Bladder microvascular endothelial cell (primary cell): ENCODE measurements at places on chromosomes 2 and 18. TPM values are rescaled to one million over a fixed set of nuclear protein-coding genes. Genes with fewer than 3 reads are reported as not detected.

Gene SNORC
- total RNA-seq = under 0.01 and 0.63 TPM in 2 replicates

Gene AKAIN1
- not detected in 2 replicates for total RNA-seq

Gene MGAT4A
- 23.8 and 25.7 TPM in 2 replicates for total RNA-seq

Gene THUMPD2
- 4.7 and 11.3 TPM in 2 replicates for total RNA-seq

Gene STARD6
- not detected in 2 replicates for total RNA-seq

Gene GAD1
- total RNA-seq = 0.16 and 0.38 TPM in 2 replicates

Gene RHOB
- 931 and 1,605 TPM in 2 replicates for total RNA-seq

Gene VWA3B
- not detected in 2 replicates for total RNA-seq

Gene TMEM247
- total RNA-seq = not detected in 2 replicates

Gene KLHL41
- under 0.01 and 0.13 TPM in 2 replicates for total RNA-seq

Gene ADRA2B
- 0.06 TPM in 1 of 2 replicates, not detected in the other for total RNA-seq

Gene RNF25
- total RNA-seq = 25.4 and 37.7 TPM in 2 replicates

Gene PTMA
- 903 and 1,986 TPM in 2 replicates for total RNA-seq

Gene SERPINB12
- total RNA-seq = not detected in 2 replicates

Gene KIAA2012
- not detected in 2 replicates for total RNA-seq

Gene PROC
- total RNA-seq = not detected in 2 replicates

Gene KATNAL2
- total RNA-seq = 0.76 and 1.5 TPM in 2 replicates

Gene TMEM237
- total RNA-seq = 13.6 and 46.9 TPM in 2 replicates

Gene MC4R
- total RNA-seq = not detected in 2 replicates

Gene PARD3B
- 3.2 and 41.0 TPM in 2 replicates for total RNA-seq

Gene NEURL3
- total RNA-seq = 0.32 and 2.0 TPM in 2 replicates

Gene ADNP2
- total RNA-seq = 8.3 and 13.6 TPM in 2 replicates

Gene CAVIN2
- total RNA-seq = 170 and 293 TPM in 2 replicates

Gene GALR1
- not detected in 2 replicates for total RNA-seq

Gene C2orf81
- total RNA-seq = 0.13 and 0.16 TPM in 2 replicates

Gene SP5
- total RNA-seq = not detected in 2 replicates

Gene POTEJ
- 0.16 and 0.63 TPM in 2 replicates for total RNA-seq

Gene TXNDC2
- not detected in 2 replicates for total RNA-seq

Gene RNF144A
- 13.3 and 13.9 TPM in 2 replicates for total RNA-seq

Gene SCN1A
- 0.06 TPM in 1 of 2 replicates, not detected in the other for total RNA-seq

Gene FAM136A
- total RNA-seq = 16.4 and 19.3 TPM in 2 replicates

Gene PLA2R1
- 6.5 and 37.4 TPM in 2 replicates for total RNA-seq

Gene UGT1A4
- not detected in 2 replicates for total RNA-seq

Gene PRKAG3
- not detected in 2 replicates for total RNA-seq

Gene FANCL
- 13.3 and 26.9 TPM in 2 replicates for total RNA-seq

Gene LOXHD1
- 0.06 and 0.16 TPM in 2 replicates for total RNA-seq

Gene OTOS
- not detected in 2 replicates for total RNA-seq

Gene CLHC1
- 2.4 and 7.7 TPM in 2 replicates for total RNA-seq

Gene SMYD1
- total RNA-seq = not detected in 2 replicates

Gene LRRTM1
- not detected in 2 replicates for total RNA-seq

Gene KCNIP3
- total RNA-seq = under 0.01 and 0.06 TPM in 2 replicates

Gene PJVK
- 0.32 and 1.3 TPM in 2 replicates for total RNA-seq

Gene ACYP2
- total RNA-seq = 4.9 and 6.9 TPM in 2 replicates

Gene SLC38A11
- not detected in 2 replicates for total RNA-seq
